ENCODE measurements at places on chromosomes 7 and 10.

- DNase-seq = no peak
These were observed 31.8 kb upstream of the PRSS1 start for GRCh38 chr7:142717453-142717852.

DNA sequence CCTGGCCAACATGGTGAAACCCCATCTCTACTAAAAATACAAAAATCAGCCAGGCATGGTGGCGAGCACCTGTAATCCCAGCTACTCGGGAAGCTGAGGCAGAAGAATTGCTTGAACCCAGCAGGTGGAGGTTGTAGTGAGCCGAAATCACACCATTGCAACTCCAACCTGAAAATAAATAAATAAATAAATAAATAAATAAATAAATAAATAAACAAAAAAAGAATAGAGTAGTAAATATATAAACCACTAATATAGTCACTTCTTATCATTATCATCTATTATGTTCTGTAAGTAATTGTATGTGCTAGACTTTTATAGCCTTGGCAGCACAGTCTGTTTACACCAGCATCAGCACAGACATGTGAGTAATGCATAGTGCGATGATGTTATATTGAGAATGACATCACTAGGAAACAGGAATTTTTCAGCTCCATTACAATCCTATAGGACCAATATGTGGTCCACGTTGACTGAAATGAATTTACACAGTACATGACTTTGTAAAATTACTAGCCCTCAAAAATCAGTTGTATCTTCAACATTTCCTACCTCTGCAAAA, 385.4 kb upstream of the ANKRD30A start:
- DNase-seq = no peak

DNA sequence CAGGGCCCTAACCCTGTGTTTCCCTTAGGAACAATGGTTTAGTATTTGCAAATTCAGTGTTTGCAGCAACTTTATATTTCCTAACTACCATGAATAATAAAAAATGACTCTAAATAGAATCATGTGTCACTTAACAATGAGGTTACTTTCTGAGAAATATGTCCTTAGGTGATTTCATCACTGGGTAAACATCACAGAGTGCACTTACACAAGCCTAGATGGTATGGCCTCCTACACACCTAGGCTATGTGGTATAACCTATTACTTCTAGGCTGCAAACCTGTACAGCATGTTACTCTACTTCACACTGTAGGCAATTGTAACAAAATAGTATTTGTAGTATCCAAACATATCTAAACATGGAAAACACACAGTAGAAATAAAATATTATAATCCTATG, 1174.6 kb upstream of the LRRTM3 start:
- DNase-seq = no peak

DNA sequence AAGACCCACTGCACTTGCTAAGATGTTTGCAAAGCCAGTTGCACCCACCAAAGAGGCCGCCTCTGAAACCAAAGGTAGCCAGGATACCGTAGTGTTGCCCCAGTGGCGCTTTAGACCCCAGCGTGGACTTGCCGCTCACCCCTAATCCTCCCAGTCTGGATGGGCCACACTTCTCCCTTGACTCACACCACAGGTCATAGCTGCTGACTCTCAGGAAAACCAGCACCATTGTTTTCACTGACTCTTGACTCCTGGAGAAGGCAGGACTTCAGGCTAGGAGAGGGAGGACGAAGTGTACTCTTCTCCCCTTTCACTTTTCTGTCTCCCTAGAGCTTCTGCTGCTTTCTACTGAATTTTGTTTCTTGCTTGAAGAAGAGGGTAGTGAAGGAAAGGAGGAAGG, 22.3 kb downstream of the RAB19 start:
- no peak for DNase-seq

DNA sequence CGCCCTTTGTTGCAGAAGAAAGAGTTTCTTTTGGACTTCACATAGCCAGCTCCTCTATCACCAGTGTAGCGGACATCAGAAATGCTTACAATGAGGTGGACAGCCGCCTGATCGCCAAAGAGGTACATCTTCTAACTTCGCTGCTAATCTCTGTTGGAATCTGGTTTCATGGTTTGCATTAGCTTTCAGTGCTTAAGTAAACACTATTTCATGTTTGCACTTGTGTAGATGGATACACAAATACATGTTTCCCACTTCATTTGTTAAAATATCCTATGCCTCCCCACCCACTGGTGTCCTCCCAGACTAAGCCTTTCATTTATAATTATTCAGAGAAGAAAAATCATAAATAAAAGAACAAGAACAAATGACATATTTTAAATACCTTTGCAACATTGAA, 103.9 kb downstream of the WDFY4 start:
- no peak for DNase-seq
